ENCODE measurements at places on chromosomes 2 and 18. TPM values are rescaled to one million over a fixed set of nuclear protein-coding genes. Genes with fewer than 3 reads are reported as not detected.

Gene DSC3
- 9.8 TPM for total RNA-seq

Gene LYPD1
- 34.3 TPM for total RNA-seq

Gene MRO
- not detected for total RNA-seq

Gene RAPGEF4
- total RNA-seq, result 1.8 TPM

Gene ALPI
- total RNA-seq, result not detected

Gene SCYGR4
- total RNA-seq, result not detected

DNA sequence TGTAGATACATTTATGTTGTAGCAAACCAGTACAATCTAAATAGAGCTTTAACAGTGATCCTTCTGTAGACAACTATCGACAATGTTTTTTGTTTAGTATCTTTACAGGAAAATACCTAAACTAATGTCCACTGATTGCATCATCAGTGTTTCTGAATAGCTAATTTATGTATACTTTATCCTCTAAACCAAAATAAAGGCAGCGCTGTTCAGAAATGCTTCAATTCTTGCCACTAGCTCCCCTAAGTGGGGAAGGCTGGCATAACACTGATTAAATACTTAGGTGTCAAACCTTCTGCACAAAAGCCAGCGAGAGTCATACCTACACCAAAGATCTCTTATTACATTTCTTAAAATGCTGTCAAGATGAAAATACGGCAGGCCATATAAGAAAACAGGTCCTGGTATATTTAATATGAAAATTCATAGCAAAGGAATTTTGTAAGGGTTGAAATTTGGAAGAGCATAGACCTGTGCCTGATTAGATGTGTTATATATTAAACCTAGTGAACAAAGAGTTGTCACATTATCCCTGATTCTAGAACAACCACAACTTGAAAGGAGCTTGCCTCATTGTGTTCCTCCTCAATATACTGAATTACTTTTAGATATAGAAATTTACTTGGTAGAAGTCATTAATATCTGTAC lies 1693.4 kb upstream of the SLC39A10 start:
- peak; percentile 62 for DNase-seq

DNA sequence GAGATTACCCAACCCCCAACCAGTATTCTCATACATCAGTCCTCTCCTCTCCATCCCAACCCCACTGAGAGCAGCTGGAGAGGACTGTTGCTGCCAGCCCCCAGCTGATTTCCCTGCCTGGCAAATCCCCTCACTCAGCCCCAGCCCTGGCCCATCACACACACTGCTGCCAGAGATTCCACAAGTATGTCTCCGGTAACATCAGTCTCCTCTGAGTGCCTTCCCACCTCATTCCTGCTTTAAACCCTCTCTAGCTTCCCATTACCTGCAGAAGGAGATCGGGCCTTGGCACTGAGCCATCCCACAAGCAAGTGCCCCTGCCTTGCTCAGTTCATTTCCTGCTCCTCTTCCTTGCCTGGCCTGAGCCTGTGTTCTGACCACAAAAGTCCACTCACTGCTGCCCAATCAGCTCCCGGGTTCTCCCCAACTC lies 50.6 kb upstream of the ZFP36L2 start:
- DNase-seq, result peak; percentile 69

- peak; percentile 77 for DNase-seq
Observed at GRCh38 chr2:98909317-98910211, 26.5 kb downstream of the CRACDL start.

DNA sequence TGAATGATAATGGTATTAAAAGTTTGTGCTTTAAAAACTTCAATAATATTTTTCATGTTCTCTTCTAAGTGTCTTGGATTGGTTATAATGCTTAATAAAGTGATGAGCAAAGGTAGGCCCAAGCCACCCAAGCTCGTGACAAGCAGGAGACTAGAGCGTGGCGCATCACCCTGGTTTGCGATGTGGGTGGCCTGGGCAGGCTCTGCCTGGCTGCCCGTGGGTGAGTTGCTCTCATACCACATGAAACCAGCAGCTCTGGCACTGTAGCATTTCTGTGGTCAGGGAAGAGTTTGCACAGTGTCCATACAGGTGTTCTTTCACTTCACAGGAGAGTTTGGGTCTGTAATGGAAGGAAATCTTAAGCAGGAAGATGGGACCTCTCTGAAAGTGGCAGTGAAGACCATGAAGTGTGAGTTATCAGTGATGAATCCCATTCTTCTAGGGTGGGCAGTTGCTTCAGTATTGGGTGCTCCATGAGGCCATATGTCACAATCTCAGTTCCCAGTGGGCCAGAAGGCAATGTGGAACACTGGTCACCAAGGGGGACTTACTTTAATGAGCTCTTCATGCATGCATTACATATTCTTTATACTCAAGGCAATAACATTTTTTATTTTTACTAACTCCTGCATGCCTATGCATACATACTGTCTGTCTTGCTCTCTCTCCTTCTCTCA lies 51.4 kb upstream of the TMEM87B start:
- no peak for DNase-seq

DNA sequence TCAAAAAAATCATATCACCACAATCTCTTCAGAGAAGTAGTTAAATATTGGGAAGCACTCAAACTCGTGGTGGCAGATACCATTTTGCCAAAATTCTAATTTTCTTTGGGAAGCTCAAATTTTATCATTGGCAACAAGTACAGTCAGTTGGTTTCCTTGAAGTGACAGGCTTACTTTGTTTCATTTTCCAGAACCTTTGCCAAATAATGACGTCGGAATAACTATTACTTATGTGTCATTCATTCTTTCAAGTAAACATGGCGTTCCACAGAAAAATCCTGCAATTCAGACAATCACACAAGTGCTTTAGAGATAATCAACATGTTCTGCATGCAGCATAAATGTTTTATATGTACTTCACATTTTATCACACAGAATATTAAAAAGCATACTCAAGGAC lies 5.4 kb downstream of the TTLL4 start:
- no peak for DNase-seq

- DNase-seq, result no peak
Observed at GRCh38 chr2:12199491-12200211, 453.2 kb downstream of the LPIN1 start.

DNA sequence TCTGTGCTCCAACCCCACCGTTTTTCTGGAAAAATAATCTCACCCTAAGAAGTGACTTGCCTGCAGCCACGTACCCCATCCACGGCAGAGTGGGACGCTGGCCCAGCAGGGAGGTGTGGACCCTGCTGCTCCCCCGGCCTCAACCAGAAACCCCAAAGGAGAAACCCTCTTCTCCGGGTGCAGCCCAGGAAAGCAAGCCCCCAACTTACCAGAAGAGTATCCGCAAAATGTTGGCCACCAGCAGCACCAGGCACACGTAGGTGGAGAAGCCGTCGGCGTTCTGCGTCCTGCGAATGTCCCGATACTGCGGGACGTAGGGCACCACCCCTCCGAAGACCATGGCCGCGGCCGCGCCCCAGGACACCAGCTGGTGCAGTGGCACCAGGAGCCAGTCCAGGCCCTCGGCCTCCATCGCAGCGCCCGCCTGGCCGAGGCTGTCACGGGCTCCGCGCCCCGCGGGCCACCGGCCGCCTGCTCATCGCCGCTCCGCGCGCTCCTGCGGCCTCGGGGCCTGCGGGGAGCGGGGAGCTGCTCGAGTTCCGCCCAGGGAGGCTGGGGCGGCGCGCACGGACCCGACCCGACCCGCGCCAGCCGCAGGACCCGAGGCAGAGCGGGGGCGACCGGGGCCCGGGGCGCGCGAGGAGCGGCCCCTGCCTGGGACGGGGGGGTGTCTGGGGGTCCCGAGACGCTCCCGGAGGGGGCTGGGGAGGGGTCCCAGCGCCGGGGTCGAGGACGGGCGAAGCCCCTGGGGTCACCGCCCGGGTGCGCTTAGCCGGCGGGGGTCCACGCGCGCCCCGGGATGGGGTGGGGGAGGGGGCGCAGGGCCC lies 725 bp downstream of the SLC66A2 start:
- DNase-seq, result peak; percentile 23

DNA sequence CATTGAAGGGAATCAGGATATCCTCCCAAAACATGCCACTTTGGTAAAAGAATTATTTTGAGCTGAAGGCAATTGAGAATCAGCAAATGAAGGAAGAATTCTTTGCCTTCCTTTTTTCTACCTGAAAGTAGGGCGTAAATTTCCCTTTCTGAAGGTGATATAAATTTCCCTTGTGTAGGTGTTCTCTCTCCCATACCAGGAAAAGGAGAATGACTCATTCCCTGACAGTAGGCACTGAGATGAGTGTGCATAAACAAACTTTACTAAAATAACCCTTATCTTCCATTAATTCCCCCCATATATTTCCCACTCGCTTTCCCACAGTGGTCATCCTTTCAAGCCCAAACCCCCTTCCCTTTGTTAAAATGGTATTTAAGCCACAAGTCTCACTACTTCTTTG lies 1339.0 kb downstream of the LRP1B start:
- no peak for DNase-seq

DNA sequence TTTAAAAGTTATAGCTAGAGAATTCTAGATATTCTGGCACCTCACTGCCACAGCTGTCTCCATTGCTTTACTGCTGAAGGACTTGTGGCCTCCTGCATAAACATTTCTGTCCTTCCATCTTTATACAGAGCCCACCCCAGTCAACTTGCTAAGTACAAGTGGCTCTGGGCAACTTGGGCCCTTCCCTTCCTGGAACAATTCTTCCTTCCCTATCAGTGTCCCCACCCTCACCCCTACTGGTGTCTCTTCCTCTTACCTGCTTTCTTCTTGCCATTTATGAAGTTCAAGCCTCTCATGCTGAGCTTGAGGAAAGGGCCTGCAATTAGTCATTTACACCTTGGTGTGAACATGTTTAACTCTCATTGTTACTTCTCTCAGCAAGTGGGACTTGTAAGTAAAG lies 45.0 kb downstream of the ARHGAP25 start:
- DNase-seq, result no peak

DNA sequence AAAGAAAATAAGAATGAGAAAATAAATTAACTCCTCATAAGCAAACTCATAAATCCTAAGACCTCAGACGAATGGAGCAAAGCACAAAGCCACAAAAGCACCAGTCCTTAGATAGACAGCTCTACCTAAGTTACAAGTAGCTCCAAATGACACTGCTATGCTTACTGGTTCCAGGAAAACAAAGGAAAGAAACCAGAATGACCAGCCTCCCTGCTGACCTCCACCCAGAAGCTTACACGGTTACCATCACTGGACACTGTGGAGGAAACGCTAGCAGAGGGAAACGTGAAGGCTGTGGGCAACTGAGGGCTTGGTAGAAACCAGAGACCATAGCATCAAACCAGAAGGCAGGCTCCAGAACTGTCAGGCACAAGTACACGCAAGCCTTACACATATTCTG lies 67.8 kb downstream of the STK39 start:
- DNase-seq, result no peak

GRCh38 chr2:212686285-212686895 lies 147.8 kb upstream of the ERBB4 start:
- peak; percentile 54 for DNase-seq

DNA sequence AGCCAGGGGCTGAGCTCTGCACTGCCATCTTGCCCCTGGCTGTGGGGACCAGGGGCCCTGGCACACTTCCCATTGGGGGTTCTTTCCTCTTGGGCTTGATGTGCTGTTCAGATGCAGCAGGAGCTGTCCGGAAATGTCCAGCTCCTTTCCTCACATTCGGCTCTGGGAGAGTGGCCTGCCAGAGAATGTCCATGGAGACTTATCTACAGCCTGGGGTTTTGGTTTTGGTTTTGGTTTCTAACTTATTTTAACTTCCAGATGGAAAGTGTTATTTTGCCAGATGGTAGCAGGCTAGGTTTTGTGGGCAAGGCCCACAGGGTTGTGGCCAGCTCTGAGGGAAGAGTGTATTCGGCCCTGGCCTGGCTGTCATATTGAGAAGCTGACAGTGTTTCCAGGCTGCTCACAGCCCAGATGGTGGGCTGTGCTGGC lies 177.3 kb downstream of the ANKRD30B start:
- no peak for DNase-seq

- no peak for DNase-seq
Observed at GRCh38 chr2:68203587-68203986, 45.9 kb downstream of the PNO1 start.

GRCh38 chr2:147033044-147033443 lies 811.8 kb upstream of the ACVR2A start:
- no peak for DNase-seq
